ENCODE measurements at places on chromosomes 1 and 21. TPM values are rescaled to one million over a fixed set of nuclear protein-coding genes. Genes with fewer than 3 reads are reported as not detected.

Gene KDF1
- total RNA-seq, result 0.12 TPM

Gene NUDT17
- total RNA-seq, result 5.7 TPM

Gene DNASE2B
- total RNA-seq, result not detected

Gene RXFP4
- not detected for total RNA-seq
